ENCODE measurements at places on chromosomes 2 and 18.
A peak's percentile ranks its signal among the peaks of the same experiment; 100 is the strongest.

DNA sequence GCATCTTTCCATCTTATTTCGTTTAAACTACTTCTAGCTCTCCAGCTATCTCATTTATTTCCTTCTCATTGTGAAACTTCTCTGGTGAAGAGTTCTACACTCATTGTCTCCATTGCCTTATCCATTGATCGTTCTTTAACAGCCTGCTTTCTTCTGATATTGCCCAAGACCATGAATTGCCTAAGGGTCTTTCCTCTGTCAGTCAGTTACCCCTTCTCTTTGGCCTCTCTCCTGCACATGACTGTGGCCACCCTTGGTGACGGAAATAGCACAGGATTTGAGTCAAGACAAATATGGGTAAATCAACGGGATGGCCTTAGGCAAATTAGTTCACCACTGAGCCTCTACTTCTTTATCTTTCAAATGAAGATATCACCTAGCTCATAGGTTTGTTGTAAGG, 26.6 kb downstream of the NHEJ1 start:
- no peak for DNase-seq

DNA sequence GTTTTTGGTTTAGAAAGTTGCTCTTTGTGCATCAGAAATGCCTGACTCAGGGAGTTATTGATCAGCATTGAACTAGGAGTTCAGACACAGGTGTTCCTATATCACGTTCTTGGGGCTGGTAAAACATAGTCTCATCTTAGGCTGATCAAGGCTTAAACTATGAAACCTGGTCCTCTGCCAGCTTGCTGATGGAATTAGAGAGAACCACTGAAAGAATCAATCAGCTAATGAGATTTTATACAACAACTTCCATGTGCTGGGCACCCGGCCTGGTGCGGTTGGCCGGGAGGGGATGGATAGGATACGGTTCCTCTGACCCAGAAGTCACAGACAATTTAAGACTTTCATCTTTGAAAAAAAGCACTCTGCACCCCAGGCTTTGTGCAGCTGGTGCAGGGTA, 164.9 kb downstream of the RDH14 start:
- no peak for DNase-seq

DNA sequence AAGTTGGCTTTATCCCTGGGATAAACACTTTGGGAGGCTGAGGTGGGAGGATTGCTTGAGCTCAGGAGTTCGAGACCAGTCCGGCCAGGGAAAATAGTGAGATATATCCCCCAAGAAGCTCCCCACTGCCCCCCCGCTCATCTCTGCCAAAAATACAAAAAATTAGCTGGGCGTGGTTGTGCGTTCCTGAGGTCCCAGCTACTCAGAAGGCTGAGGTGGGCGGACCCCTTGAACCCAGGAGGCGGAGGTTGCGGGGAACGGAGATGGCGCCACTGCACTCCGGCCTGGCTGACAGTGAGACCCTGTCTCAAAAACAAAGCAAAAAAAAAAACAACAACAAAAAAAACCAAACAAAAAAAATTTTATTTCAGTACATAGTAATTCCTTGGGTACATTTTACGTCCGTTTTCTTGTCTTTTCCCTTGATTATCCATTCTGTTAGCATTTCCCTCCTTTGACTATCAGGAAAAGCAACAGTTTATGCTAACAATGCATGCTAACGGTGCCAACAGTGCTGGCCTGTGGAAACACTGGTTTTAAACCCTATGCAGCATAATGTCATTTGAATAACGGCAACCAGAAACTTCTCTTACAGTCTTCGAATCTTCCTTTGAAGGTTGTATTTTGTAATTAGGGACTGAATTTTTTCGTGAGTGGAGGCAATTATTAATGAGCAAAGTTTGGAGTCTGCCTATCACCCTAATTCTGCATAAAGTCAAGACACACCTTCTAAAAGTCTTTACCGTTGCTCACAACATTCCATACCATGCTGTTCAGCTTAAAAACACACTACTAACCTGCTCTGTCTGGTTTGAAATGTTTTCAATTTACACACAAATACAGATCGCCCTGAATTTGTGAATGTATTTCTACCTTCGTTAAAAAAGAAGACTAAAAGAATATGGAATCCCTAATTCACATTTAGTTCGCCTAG, 721 bp upstream of the MIB1 start:
- DNase-seq = no peak

- no peak for DNase-seq
These were observed 80.9 kb downstream of the PHLPP1 start for GRCh38 chr18:62796216-62796621.

DNA sequence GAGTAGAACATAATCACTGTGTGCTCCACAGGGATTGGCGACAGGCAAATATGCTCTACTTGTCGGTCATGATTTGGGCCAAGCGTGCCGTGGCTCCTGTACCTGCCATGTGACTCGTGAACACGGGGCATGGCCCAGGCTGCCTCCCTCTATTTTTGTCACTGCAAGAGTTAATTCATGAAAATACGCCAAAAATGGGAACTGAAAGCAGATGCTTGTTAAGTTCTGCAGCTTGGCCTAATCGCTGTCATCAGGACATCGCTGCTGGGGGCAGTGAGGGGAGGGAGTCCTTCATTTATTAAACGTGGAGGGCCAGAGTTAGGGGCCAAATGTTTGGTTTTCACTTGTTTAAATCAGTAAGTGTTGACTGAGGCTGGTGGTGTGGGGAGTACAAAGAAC, 177.8 kb downstream of the BCL2 start:
- no peak for DNase-seq

GRCh38 chr2:237278568-237278967, 135.4 kb downstream of the COL6A3 start:
- DNase-seq = no peak

DNA sequence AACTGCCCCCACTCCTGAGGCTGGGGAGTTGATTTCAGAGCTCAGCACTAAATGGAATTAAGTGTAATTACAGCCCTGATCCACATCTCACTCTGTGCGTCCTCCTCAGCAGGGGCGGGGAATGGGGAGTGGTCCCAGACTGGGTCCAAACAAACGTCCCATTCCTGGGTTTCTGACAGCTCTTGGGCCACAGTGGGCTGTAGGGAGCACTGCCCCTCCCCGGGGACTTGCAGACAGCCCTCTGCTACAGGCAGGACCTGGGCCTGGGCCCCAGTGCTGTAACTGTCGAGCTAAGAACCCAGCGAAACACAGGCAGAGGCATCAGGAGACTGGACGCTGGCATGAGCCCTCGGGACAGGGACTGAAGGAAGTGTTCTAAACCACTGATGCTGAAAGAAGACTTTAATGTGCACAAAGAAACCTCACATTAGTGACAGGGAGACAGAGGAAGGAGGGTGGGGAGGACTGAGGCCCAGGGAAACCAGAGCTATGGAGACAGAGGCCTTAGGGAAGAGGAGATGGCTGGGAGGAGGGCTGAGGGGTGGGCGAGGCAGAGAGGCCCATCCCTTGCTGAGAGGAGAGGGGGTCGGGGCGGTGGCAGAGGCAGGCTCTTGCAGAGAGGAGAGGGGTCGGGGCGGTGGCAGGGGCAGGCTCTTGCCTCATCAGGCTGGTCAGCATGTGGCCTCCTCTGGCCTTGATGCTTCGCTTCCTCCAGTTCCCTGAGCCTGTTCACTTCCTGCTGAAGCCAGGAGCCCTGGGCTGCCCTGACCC, 5.8 kb upstream of the SEMA4C start:
- no peak for DNase-seq

DNA sequence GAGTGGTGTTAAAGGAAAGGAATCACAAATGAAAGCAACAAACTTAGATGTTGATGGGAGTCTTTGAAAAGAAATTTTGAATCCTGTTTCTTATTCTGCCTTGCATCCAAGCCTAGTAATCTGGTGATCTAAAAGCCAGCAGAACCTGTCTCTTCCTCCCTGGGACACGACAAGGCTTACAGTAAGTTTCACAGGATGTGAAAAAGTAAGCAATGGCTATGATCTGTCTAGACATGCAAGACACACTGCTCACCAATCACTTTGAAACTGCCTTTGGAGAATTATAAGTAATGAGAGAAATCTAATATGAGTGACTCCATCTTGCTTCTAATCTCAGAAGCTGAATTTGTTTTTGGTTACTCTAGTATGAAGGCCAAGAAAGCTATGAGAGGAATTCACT, 103.7 kb downstream of the KCNH7 start:
- no peak for DNase-seq

DNA sequence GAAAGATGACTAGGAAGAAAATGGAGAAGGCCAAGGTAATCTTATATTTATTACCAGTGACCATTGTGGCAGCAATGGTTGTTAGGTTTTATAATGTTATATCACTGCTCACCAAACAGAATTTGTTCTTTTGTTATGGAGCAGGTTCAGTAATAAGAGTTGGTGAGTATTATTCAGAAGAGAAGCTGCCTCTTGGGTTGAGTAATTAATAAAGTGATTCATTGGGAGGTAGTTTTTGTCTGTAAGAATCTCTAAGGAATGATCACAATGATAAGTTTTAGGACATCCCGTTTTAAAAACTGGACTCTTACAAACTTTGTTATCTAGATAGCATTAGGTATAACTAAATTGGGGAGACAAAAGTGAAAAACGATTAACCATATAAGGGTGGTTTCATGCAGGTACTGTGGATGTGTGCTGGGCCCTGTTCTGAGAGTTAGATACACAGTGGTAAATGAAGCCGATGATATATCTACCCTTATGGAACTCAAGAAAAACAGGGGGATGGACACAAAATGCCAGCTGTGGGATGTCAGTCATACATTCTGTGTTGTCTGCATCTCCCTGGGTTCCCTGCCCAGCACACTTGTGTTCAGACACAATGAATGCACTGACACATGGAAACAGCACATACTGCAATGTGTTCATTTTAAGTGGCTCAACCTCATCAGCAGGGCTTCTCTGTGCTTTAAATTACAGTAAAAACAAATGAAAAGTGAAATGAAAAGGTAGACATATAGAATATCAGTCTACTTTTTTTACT, 7.5 kb downstream of the MAP4K4 start:
- DNase-seq = no peak

DNA sequence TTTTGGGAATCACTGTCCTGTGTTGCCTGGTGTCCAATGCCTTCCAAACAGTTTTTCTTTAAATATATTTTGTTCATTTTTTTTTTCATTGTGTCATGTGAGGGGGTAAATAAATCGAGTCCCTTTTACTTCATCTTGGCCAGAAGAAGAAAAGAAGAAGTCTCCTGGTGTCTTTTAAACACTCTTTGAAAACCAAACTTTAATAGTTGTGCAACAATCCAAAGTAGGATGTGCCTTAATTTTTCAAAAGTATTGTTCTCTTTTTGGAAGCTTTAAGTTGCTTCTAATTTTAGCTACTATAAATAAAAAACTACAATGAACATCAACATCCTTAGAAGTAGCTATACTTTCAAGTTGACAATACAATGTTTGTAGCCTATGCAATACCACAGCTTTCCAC, 154.9 kb downstream of the ATAD2B start:
- DNase-seq = no peak

DNA sequence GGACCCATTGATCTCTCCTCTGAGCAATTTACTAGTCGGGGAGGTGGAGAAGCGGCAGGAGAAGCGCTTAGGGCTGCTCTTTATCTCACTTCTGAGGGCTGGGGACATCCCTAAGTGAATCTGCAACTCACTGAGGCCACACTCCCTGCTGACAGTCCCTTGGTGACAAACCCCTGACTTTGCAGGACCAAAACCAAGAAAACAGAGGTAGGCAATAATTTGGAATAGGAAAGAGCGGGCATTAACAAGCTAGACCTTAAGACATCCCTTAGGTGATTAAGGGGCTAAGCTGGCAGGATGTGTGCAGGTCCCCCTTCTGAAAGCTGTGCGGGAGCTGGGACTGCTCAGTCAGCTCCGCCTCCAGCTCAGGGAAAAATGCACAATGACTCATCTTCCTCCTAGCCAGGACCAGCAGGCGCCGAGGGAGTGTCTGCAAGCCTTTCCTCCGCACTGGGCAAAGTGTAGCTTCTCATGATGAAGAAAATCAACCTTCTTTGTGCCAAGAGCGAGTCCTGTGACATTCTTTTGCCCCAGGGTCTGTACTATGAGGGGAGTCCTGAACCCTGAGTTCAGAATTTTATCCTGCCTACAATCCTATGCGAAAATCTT, 63.3 kb downstream of the BOD1L2 start:
- no peak for DNase-seq

DNA sequence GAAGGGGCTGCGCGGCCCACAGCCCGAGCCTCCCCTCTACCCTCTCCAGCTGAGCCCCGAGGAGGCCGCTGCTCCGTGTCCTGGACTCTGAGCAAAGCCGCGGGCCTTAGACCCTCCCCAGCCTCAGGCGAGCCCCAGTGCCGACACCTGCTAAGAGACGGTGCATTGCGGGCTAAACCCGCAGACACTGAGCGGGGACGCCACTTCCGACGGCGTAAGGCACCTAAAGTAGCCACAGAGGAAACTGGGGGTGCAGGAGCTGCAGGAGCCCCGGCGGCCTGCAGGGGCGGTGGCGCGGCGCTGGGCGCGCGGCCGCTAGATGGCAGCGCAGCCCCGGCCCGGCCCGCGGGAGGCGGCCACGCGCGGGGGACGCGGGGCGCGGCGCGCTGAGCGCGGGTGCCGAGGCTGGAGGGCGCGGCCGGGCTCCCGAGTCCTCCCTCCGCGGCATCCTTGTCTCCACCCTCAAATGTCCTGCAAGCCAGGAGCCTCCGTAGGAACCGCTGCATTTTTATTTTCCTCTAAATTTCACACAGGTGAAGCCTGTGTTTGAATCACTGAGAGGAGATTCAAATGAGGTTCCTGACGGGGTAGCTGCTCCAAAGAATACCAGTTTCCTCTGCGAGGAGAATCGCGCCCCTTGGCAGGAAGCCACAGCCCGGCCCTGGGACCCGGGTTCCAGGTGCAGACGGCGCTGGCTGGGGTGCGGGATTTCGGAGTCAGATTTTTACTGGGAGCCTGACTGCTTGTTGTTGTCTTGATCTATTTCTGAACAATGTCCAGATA, 650.5 kb downstream of the GALR1 start:
- peak; percentile 18 for DNase-seq

- no peak for DNase-seq
These were observed 634 bp downstream of the SPATS2L start for GRCh38 chr2:200306931-200307723.

DNA sequence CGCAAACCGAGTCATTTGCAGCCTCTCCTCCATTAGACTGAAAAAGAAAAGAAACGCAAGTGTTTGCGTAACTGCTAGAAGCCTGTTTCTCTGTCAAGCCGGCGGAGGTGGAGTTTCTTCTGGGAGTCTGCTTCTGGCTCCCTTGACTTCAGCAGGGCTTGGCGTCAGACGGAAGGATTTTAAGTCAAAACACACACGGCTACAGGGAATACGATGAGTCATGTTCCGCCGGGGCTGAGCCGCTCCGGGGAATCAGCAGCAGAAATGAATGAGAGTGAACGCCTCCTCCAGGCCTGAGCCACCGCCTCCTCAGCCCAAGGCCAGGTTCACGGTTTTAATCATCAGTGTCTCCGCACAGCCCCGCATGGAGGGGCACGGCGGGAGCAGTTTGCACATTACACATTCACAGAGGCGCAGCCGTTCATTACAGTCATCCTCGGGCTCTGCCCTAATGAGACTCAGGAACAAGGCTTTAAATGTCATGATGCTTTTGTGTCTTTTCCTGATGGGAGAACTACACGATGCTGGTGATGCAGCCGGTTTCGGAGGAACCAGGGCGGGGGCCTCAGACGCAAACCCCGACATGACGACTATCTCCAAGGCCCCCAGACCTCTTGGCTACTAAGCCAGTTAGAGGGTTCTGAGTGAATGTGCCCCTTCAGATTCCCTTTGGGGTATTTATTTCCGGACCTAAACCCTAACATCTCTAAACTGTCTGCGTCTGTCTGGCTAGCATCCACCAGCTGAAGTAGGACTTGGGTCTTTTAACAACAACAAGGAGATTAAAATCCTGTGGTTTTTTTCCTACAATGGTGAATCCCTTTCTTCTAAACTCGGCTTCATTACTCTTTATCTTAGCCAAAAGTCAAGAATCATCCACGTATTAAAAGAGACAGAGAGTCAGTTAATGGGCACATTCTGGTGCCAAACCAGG, 11.1 kb upstream of the SCG2 start:
- no peak for DNase-seq

All from stimulated activated CD4-positive, alpha-beta T cell treated with anti-CD3 and anti-CD28 coated beads, Interleukin-2, amount 100 ng/mL, for 4 hours (primary cell).